H9 (cell line): ENCODE measurements at places on chromosomes 12 and 14.

DNA sequence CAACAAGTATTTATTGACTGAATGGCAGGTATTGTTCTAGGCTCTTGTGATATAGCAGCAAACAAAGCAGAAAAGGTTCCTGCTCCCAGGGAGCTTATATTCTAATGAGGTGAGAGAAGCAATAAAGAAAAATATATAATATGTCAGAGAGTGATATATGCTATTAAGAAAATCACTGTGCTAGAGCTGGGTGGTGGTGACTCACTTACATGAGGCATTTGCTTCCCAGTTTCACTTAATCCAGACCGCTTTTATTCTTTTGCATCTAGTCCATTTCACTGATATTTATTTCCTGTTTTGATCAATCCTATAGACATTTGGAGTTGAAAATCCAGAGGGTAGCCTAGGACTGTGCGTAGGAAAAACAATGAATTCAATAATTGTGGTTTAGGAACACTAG, 17.5 kb downstream of the TRHDE start:
- no peak for DNase-seq

- DNase-seq: no peak
Observed at GRCh38 chr12:48237162-48237561, 34.1 kb upstream of the OR10AD1 start.

- no peak for DNase-seq
Observed at GRCh38 chr12:18578191-18578590, 159.6 kb downstream of the PLCZ1 start.

DNA sequence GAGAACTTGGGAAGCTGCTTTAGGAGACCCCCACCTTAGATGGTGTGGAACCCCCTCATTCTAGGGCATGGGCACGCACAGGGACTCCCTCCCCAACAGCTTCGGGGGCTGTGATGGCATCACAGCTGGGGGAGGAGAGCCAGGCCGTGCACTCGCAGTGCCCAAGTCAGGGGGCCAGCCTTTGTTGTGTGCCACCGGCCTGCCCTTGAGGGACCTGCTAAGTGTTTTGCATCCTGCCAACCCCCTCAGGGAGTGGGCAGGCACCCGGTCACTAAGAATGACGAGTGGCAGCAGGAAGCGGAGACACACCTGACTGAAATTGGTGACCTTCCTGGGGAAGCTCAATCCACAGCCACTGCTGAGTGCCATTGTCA, 334.9 kb upstream of the SFSWAP start:
- no peak for DNase-seq

DNA sequence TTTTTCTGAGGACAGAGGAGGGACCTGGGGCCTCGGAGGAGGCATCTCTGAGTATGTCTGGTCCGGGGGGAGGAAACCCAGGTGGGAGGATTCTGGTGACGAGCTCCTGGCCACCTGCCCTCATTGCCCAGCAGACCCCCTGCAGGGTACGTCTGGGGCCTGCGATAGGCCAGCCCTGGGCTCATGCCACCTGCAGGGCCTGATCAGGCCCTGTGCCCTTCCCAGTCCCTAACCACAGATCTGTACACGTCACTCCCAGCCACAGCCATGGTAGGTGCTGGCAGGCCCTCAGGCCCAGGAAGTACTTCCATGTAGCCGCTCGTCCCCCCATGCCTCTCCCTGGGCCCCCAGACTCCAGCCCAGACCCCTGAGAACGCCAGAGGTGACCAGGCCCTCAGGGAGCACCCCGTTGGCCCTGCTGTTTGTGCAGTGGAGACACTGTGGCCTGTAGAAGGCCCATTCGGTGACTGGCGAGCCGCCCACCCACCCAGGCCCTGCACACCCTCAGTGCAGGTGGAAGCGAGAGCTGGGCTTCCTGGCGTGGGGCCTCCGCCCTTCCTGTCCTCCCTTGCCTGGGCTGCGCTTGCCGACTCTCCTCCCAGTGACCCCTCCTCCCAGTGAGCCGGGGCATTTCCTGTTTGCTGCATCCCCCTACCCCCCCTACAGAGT, 5.7 kb downstream of the INF2 start:
- no peak for DNase-seq

DNA sequence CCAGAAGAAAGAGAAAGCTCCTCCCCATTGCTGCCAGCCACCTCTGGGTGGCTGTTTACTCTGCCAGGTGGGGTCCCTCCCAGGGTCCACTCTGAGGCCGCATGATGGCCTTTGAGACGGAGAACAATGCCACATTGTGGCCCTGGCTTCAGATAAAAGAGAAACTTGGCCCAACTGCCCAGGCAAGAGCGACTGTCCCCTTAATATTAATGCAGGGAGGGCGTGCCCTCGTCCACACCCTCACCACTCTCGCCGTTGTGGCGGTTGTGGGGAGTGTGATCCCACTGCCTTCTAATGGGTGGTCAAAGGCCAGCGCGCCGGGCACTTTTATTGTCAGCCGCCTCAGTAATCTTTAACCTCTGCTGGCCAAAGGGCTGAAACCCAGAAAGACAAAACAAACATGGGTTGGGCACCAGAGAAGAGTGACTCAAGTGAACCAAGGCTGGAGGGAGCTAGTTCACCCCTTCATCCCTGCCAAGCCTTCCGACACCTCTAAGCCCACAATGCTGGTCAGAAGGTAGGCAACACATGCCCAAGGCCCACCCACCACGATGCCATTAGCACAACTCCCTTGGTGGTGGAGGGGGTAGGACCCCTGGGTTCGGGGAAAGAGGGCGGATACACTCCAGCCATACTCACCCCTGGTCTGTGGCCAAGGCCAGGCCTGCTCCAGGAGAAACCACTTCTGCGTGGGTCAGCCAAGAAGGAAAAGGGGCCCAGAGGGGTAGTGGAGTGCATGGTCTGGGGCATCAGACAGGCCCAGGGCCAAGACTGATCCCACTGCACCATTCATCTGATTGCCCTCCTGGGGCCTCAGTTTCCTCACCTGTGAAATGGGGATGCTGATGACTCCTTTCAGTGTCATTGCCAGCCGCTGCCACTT, 44.5 kb upstream of the BCL11B start:
- no peak for DNase-seq
